ENCODE measurements at places on chromosomes 2 and 18. TPM values are rescaled to one million over a fixed set of nuclear protein-coding genes. Genes with fewer than 3 reads are reported as not detected.

DNA sequence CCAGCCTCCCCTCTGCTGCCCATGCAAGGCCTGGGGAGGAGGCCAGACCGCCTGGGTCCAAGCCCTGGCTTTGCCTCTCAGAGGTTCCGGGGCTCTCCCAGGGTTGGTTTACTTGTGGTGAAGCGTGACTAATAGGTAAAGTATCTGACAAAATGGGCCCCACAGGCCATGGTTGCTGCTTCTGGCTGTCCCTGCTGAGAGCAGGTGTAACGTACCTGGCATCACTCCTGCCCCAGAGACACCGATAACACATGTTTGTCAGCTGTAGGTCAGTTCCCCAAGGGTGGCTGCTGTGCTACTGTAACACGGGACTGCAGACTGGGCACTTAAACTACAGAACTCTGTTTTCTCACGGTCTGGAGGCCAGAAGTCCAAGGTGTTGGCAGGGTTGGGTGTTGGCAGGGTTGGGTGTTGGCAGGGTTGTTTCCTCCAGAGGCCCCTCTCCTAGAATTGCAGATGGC, 34.1 kb downstream of the ODC1 start:
- no peak for DNase-seq

ZNF396 gene
- 1.4 TPM for total RNA-seq

GALNT14 gene
- total RNA-seq: 17.8 TPM

ZNF514 gene
- 16.3 TPM for total RNA-seq

POTEI gene
- 0.07 TPM for total RNA-seq

GRHL1 gene
- 0.31 TPM for total RNA-seq

CCDC121 gene
- 2.7 TPM for total RNA-seq

- no peak for DNase-seq
These were observed 96.8 kb downstream of the DNAH6 start for GRCh38 chr2:84613082-84613481.

- no peak for DNase-seq
These were observed 69.6 kb upstream of the FAM237A start for GRCh38 chr2:206572725-206573124.

GRCh38 chr2:108323619-108324018, 34.9 kb downstream of the SULT1C2 start:
- DNase-seq: no peak

- no peak for DNase-seq
These were observed 66.8 kb downstream of the KYNU start for GRCh38 chr2:142944264-142944663.

RNF25 gene
- 33.4 TPM for total RNA-seq

- DNase-seq: no peak
These were observed 11.6 kb downstream of the MAIP1 start for GRCh38 chr2:199966976-199967375.

OLA1 gene
- 71.8 TPM for total RNA-seq

Measured in chondrocyte (in vitro differentiated cells).